Muscle of arm (tissue), 14 donors: ENCODE measurements at places on chromosomes 2 and 18.

GRCh38 chr2:128069769-128070168 is 21.2 kb upstream of the UGGT1 start:
- no peak for DNase-seq

GRCh38 chr2:20184067-20184938 is 40.6 kb downstream of the SDC1 start:
- DNase-seq = no peak

DNA sequence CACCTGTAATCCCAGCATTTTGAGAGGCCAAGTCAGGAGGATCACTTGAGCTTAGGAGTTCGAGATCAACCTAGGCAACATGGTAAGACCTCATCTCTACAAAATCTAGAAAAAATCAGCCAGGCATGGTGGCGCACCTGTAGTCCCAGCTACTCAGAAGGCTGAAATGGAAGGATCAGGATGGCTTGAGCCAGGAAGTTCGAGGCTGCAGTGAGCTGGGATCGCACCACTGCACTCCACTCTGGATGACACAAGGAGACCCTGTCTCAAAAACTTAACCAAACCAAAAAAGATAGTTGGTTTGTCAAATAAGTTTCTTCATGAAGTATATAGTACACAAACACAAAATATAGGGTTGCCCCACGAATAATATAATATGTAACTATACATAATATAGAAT is 197.6 kb downstream of the DPP4 start:
- no peak for DNase-seq

DNA sequence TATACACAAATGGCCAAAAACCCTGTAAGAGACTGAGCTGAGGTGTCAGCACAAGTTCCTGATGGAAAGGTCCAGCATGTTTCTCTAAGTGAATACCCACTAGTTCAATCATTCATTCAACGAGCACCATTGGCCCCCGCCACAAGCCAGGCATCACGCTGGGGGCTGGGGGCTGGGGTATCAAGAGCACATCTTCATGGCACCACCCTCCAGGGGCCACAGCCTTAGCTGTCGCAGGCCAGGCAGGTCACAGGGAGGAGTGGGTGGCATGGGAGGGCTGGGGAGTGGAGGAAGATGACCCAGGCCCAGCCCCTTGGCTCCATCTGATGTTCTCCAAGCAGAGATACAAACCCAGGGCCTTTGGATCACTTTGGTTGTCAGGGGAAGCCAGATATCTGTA is 97.9 kb downstream of the ACKR3 start:
- no peak for DNase-seq

GRCh38 chr2:34401186-34401585 is 802.1 kb upstream of the FAM98A start:
- no peak for DNase-seq

- DNase-seq = no peak
Measured at GRCh38 chr18:55287935-55288868, 299.8 kb downstream of the TCF4 start.

- DNase-seq = no peak
Measured at GRCh38 chr2:170544817-170545216, 170.3 kb upstream of the SP5 start.

GRCh38 chr2:203596183-203596582 is 61.1 kb upstream of the RAPH1 start:
- no peak for DNase-seq

- no peak for DNase-seq
Measured at GRCh38 chr2:216181953-216182461, 72.9 kb downstream of the XRCC5 start.

DNA sequence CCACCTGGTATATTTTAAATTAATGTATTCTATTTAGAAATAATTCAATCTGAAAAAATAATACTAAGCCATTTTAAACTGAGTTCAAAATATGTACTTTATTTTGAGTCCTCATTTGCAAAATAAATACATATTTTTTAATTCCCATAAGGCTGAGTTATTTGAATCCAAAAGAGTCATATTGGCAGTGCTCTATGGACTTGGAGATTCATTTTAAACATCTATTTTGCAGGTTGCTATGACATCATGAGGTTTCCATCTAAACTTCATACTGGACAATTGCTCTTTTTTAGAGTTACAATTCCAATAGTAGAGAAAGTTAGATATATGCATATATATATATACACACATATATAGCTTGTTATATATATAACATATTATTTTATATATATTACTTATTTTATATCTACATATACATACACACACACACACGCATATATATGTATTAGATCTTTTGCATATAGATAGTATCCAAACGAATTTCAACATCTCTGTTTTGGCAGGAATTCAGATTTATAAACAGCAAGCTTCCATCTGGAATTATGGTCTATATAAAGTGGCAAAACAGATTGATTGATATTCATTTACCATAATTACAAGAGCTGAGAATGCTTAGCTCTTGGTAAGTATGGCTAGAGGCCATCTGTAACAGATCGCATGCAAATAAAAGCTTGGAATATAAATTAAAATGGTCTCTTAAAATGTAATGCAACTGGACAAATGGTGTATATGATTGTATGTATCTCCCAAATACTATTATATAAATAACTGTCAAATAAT is 34.9 kb downstream of the NOL4 start:
- peak; percentile 18 for DNase-seq

GRCh38 chr18:55136258-55136657 is 177.0 kb upstream of the CCDC68 start:
- no peak for DNase-seq

GRCh38 chr2:82780050-82780449 is 1679.0 kb downstream of the SUCLG1 start:
- DNase-seq = no peak

GRCh38 chr18:5974696-5975095 is 79.4 kb upstream of the TMEM200C start:
- DNase-seq = no peak
